Central memory CD8-positive, alpha-beta T cell (primary cell): ENCODE measurements at places on chromosomes 1 and 21.

DNA sequence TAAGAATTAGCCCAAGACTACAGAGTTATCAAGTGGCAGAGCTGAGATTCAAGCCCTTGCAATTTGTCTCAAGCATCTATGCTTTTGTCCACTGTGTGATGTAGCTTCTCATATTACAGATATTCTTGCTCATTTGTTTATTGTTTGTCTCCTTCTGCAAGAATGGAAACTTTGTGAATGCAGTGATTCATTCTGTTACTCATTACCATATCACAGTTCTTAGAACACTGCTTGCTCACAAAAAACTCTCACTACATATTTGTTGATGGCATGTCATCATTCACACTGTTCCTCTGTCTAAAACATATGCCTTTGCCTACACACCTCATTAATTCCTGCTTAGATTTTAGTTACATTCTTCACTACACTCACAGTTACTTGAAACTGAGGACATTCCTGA lies 1198.9 kb downstream of the PLA2G4A start:
- DNase-seq, result no peak

- DNase-seq, result no peak
Observed at GRCh38 chr1:220717800-220718640, 27.9 kb downstream of the C1orf115 start.

DNA sequence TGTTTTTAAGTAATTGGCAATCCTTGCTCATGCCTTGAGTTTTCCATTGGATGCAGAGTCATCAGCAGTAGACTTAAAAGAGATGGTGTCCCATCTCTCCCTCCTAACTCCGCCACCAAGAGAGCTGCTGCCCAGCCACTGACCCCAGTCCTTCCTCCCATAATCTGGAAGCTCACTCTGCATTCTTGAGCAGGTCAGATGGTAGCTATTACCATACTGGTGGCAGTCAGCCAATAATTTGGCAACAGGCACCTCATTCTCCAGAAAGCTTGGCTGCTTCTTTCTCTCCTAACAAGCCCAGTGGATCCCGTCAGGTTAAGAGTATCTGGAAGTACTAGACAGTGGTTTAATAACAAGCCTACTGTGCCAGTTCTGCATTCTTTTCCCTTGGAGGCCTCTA lies 272.1 kb downstream of the ZNF648 start:
- no peak for DNase-seq

DNA sequence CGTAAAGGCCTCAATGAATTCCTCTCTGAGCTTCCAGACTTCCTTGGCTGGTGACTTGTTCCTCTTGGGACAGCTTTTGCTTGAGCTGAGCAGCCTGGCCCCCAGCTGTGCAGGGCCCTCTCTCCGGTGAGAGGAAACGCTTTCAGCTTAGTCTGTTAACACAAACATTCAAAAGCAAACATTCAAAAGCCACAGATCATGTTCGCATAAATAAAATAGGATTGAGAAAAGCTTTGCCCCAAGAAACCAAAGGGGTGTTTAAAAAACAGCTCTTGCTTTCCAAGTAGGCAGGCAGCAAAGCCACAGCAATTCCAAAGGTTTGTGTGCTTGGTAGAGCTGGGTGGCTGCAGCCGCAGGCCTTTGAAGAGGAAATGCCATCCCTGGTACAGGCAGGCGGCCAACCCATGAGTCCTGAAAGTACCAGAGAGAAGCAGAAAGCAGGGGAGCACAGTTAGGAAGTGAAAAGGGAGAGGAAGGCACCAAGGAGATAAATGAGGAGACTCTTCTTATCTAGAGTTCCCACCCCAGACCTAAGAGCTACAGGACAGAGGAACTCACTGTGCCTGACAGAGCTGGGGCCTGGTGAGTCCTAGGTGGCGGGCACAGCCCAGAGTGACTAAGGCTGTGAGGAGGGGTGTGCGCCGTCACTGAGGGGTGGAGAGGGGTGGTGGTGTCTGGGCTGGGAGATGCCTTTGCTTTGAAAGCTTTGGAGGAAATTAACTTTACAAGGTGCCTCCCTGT lies 48.4 kb downstream of the CCN1 start:
- DNase-seq, result no peak

DNA sequence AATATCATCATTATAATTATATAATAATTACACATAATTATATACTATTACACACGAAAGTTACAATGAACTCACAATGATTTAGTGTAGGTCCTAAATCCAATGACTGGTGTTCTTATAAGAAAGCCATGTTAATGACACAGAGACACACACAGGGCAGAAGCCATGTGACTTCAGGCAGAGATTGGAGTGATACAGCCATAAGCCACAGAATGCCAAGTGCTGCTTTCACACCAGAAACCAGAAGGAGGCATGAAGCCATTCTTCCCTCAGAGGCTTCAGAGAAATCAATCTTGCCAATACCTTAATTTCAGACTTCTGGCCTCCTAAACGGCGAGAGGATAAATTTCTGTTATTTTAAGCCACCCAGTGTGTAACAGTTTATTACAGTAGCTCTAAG lies 147.4 kb upstream of the KRTAP19-8 start:
- no peak for DNase-seq

- DNase-seq, result no peak
Observed at GRCh38 chr1:117181630-117182041, 29.1 kb downstream of the VTCN1 start.

GRCh38 chr21:41674402-41674801 lies 92.5 kb downstream of the RIPK4 start:
- DNase-seq, result no peak

DNA sequence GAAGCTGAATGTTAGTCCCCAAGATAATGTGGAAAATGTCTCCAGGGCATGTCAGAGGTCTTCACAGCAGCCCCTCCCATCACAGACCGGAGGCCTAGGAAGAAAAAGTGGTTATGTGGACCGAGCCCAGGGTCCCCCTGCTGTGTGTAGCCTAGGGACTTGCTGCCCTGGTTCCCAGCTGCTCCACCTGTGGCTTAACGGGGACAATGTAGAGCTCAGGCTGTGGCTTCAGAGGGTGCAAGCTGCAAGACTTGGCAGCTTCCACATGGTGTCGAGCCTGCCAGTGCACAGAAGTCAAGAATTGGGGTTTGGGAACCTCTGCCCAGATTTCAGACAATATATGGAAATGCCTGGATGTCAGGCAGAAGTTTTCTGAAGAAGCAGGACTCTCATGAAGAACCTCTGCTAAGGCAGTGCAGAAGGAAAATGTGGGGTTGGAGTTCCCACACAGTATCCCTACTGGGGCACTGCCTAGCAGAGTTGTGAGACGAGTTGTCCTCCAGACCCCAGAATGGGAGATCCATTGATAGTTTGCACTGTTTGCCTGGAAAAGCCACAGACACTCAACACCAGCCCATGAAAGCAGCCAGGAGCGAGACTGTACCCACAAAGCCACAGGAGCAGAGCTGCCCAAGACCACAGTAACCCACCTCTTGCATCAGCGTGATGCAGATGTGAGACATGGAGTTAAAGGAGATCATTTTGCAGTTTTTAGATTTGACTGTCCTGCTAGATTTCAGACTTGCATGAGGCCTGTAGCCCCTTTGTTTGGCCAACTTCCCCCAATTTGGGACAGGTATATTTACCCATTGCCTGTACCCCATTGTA lies 204.9 kb downstream of the MRPL39 start:
- DNase-seq, result no peak

- DNase-seq, result no peak
Observed at GRCh38 chr1:93749894-93750301, 68.3 kb upstream of the BCAR3 start.

- DNase-seq, result no peak
Observed at GRCh38 chr21:36713746-36714145, 14.8 kb downstream of the SIM2 start.

DNA sequence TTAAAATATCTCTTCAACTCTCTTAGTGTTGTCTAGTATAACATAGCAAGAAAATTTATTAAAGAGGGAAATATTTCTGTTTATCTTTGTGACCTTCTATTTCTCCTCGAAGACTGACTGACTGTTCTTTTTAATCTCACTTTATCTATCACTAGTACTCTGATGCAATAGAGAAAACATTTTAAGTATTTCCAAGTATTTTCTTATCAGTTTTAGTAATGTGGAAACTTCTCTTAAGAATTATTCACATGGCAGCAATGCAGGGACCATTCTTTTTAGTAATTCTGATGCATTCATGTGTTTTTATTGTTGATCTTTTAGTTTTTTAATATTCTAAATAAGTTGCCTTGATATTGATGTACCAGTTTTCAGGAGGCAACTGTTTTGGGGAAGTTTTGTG lies 115.7 kb downstream of the NEK7 start:
- DNase-seq, result no peak

- DNase-seq, result no peak
Observed at GRCh38 chr1:66371233-66372005, 162.5 kb upstream of the SGIP1 start.

DNA sequence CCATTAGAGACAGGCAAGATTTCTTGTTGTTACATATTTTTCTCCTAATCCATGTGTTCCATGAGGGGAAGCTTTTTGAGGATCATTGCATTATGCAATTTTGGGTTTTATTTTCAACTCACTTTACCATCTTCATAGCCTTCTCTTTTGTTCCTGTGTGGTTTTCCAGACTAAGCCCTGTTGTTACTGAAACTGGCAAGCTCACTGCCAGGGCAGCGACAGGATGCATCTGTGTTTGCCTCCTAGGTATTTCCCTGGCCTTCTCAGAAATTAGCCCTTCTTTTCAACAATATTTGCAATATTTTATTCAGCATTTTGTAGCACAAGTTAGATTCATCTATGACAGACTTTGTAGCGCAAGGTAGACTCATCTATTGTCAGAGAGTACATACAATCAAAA lies 134.2 kb upstream of the CYYR1 start:
- DNase-seq, result no peak

DNA sequence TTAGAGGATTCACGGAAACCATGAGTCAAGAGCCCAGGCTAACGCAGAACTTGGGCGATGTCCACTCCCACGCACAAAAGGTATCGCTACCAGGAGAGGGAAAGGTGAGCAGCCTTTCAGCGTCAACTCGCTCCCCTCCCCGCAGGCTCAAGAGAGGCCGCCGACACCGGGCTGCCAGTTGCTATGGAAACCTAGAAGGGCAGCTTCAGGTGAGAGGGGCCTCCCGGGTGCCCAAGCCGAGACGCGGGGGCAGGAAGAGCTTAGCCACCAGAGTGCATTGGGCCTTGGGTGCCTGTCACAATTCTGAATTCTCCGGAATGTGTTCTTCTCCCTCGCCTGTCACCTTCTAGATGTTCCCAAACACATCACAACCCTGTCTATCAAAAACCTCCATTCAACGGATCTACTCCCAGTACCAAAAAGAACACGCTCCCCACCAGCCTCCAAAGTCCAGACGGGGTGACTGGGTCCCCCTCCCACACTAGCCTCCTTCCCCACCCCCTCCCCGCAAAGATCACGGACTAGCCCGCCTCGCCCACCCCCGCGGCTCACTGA lies 694 bp downstream of the MEAF6 start:
- DNase-seq, result no peak

DNA sequence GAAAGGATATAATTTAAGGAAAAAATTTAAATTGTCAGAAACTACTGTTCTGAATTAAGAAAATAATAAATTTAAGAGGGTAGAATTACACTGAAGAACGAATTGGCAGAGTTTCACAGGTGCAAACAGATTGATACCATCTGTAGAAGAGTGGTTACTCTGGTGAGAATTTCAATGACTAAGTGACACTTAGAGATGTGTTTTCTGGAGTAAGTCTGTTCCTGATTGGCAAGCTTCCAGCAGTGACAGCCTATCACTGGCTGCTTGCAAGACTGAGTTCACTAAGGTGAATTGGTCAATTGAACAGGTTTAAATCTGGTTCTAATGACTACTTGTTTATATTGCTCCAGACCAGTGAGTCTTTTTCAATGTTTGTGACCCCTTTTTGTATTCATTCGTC lies 838.2 kb upstream of the RGS18 start:
- DNase-seq, result no peak

DNA sequence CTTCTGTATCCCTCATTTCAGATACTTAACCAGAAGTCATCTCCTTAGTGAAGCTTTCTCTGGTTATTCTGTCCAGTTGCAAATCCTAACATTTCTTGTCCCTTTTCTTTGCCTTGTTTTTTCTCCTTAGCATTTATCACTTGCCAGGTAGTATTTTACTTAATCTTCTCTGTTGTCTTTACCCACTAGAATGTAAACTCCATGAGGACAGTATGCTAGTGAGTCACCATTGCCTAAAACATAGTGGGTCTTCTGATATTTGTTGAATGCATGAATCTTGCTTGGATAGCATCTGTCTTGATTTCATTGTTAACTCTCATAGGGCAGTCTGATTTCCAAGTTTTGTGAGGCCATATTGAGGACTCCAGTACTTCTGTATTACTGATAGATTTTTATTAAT lies 9.6 kb downstream of the CAPZA1 start:
- no peak for DNase-seq

GRCh38 chr1:159860456-159860855 lies 2.0 kb downstream of the VSIG8 start:
- no peak for DNase-seq

- DNase-seq, result no peak
Observed at GRCh38 chr1:203342192-203342940, 8.6 kb downstream of the FMOD start.

GRCh38 chr21:45942755-45943629 lies 38.6 kb upstream of the COL6A1 start:
- no peak for DNase-seq

DNA sequence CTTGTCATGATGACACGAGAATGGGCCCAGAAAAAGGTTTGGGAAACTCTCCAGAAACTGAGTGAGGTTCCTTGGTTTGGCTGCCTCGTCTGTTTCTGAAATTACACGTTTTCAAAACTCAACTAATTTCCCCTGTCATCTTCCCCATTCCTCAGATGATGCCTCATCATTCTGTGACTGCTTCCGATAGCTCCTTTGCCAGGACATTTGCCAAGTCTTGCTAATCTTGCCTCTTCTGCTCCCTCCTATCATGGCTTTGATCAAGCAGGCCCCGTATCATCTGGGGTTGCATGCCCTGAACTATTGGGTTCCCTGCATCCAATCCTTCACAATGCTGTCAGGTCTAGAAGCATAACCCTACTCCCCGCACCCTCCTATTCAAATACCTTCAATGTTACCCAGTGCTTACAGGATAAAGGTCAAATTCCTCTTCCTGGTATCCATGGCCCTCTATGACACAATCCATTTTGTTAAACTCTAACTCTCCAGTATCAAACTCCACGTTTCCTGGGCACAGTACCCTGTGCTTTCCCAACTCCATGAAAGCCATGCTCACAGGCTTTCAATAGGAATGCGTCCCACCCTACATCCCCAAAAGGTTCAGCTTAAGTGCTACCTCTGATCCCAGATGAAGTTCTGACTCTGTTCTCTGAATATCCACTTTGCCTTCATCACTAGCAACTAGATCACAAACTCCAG lies 22.2 kb upstream of the TMEM200B start:
- no peak for DNase-seq
